Tibial nerve (tissue), 4 donors: ENCODE measurements at places on chromosomes 4 and X.

- no peak for DNase-seq
These were observed 3.4 kb downstream of the SPATA4 start for GRCh38 chr4:176191974-176192373.

DNA sequence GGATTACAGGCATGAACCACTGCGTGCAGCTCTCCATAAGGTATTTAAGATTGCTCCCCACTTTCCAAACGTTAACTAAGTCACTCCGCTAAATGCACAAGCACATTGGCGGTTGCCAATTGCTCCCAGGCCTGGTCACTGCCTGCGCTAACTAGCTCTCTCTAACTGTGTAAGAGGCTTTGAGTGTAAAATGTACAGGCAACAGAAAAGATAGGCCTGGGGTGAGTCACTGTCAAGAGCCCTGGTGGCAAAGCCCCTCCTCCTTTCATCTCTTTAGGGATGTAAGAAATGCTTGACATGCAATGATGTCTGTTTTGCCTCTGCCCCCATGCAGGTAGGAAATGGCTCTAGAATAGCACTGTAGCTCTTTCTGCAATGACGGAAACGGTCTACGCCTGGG, 329.7 kb upstream of the GATB start:
- no peak for DNase-seq

DNA sequence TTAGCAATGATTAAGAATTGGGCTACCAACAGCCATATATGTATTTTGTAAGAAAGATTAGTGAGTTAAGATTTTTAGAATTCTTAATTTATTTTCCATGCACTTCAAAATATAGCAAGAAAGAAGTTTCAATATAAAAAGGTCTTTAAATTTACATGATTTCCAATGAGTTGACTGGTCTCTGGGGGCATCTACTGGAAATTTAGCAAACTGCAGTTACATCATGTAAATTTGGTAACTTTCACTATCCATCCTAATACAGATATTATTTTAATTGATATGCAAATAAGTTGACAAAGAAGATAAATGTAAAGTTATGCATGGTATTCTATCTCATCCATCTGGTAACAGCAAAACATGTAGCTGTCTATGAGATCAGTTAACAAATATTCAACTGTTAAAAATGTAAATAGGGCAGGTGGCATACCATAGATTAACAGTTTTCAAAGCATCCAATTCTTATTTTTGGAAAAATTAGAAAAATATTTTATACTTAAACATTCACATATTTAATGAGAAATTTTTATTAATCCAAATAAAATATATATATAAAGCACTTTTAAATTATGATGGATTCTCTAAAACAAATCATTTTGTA, 29.1 kb downstream of the TTC29 start:
- DNase-seq = no peak

DNA sequence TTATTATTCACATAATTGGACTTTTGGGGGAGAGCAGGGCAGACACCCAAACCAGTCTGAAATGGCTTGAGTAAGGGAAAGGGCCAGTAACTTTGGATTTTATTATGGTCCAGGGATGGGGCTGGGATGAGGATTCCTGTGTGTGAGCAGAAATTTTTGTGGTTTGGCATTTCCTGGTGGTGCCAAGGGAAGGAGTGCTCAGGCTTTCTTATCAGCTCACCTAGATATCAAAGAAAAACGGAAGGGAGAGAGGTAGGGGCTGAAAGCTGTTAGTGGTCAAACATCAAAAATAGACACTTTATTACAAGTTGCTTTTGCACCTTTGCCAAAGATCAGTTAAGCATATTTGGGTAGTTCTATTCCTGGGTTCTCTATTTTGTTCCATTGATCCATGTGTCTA, 128.5 kb upstream of the DIPK2B start:
- no peak for DNase-seq

- no peak for DNase-seq
These were observed 53.7 kb downstream of the RASL11B start for GRCh38 chr4:52915730-52916300.

DNA sequence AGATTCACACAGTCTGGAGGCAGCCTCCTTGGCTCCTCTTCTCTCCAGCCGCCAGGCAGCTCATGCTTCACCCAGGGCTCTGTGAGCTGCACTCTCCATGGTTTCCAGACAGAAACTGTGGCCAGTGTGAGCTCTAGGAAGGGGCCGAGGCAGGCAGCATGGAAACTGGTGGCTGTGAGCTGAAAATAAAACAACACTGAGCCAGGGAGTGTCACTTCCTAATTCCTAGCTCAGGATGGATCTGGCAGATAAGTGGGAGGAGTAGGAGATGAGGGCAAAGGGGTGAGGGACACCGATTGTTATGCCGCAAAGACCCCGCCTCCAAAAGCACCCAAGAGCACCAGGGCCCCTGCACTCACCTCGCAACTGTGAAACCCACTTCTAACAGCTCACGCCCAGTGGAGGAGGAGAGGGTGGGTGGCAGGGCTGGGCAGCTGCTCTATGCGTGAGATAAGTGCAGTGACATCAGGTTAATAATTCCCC, 69.8 kb downstream of the FHDC1 start:
- no peak for DNase-seq

GRCh38 chrX:130091980-130092522, 18.2 kb downstream of the ELF4 start:
- DNase-seq = no peak

- DNase-seq = no peak
These were observed 1.4 kb upstream of the ZNF185 start for GRCh38 chrX:152896450-152896849.

DNA sequence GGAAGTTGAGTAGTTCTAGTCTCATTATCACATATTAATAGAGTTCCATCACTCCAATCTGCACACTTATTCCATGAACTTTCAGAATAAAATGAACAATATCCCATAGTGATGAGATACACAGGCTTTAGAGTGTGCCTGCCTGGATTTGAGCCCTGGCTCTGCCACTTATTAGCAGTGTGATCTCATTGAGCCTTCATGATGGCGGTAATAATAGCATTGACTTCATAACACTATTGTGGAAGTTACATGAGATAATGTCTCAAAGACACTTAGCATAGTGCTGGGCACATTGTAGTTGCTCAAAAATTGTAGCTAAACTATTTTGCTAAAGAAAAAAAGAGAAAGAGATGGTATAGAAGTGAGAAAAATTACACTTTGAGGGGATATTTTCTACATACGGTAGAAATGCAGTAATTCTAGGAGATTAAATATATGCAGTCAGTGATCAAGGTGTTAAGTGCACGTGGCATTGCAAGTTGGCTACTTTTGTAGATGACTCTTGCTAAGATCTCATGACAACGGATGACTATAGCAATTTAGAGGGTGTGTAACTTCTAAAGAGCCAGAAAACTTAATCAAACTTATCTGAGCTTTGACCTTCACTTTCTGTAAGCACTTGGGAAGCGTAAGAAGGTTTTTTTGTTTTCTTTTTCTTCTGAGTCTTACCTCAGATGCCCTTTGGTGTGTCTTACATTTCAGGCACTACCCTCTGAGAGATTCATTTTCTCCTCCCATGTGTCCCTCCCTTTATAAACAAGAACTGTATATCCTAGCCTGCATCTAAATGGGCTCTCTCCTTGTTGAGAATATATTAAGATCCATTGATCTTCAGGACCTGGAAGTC, 380.6 kb upstream of the NR3C2 start:
- no peak for DNase-seq

DNA sequence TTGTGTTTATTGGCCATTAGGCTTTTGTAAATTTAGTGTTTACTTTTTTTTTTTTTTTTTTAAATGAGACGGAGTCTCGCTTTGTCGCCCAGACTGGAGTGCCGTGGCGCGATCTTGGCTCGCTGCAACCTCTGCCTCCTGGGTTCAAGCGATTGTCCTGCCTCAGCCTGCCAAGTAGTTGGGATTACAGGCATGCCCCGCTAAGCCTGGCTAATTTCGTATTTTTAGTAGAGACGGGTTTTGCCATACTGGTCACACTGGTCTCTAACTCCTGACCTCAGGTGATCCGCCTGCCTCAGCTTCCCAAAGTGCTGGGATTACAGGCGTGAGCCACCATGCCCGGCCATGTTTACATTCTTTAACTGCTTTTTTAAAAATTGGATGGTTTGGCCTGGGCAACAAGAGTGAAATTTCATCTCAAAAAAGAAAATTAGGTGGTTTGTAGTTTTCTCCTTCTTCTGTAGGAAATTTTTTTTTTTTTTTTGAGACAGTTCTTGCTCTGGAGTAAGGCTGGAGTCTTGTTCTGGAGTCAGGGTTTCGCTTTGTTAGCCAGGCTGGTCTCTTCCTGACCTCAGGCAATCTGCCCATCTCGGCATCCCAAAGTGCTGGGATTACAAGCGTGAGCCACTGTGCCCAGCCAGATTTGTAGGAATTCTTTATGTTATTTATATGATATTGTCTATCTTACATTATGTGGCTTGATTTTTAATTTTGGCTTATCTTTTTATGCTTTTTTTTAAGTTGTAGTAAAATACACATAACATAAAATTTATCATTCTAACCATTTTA, 15.1 kb downstream of the UBE2K start:
- DNase-seq = no peak

- no peak for DNase-seq
These were observed 181.7 kb upstream of the DDX53 start for GRCh38 chrX:22818061-22818460.

DNA sequence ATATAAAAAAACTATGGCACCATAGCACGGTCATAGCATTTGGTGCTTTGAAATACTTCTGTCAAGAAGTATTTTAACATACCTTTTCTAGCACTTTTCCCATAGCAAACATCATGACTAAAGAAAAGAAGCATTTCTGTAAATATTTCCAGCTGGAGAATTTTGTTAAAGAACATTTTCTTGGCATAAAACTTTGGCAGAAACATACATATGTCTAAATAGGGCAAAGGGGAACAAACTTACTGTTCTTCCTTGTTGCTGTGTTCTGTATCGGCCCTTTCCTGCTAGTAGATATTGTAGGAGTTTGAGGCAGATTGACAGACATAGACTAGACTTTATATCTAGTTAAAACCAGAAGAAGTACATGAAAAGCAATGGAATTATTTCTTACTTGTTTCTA, 2368.5 kb downstream of the PCDH7 start:
- no peak for DNase-seq

DNA sequence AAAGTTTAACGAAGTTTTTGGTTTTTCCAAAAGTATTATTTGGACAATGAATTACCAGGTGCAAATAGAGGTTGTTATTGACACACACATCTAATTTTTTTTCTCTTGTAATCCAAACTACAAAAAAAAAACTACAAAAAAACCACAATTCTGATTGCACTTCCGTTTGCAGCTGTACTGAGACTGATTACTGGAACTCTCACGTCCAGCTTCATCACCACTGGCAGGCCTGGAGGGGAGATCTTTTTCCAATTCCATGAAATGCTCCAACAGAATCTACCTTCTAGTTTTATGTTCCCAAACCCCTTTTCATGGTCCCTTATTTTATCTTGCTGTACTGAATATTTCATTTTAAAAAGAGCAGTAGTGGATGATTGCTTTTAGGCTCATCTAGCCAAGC, 1118.3 kb downstream of the C4orf33 start:
- DNase-seq = no peak

- no peak for DNase-seq
These were observed 57.5 kb downstream of the HADH start for GRCh38 chr4:108047199-108047598.

- no peak for DNase-seq
These were observed 4.6 kb downstream of the BDH2 start for GRCh38 chr4:103095080-103095479.

DNA sequence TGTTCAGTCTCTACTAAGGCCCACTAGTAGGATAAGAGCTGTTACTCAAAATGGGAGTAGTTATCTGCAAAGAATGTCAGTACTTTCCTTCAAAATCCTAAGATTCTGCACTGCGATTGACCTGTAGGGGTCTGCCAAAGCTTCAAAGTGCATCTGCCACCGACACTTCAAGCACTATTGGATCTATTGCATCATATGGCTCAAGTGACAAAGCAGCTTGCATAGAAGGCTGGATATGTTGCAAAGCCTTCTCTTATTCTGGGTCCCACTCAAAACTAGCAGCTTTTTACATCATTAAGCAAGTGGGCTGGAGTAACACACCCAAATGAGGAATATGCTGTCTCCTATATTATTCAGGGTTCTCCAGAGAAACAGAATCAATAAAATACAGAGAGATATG, 115.4 kb upstream of the EMCN start:
- DNase-seq = no peak

GRCh38 chr4:77065382-77065781, 10.4 kb downstream of the CCNI start:
- DNase-seq = no peak

- DNase-seq = no peak
These were observed 61.3 kb upstream of the TLR2 start for GRCh38 chr4:153622778-153623240.

DNA sequence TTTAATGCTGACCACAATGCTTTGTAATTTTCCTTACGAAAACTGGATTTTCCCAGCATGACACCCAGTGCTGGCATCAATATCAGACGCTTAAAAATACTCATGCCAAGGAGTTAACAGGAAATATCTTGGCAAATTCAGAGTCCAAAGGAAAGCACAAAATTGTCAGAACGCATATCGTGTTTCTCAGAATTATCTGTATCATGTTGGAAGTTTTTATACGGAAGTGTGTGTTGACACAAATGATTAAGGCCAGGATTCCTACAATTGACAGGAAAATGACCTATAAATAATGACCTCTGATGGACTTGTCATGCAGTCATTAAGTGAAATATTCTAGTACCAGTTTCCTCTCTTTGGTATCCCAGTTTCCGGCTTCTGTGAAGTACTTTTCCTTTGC, 132.1 kb upstream of the TLL1 start:
- no peak for DNase-seq

GRCh38 chrX:112545051-112545450, 134.7 kb downstream of the LHFPL1 start:
- DNase-seq = no peak

DNA sequence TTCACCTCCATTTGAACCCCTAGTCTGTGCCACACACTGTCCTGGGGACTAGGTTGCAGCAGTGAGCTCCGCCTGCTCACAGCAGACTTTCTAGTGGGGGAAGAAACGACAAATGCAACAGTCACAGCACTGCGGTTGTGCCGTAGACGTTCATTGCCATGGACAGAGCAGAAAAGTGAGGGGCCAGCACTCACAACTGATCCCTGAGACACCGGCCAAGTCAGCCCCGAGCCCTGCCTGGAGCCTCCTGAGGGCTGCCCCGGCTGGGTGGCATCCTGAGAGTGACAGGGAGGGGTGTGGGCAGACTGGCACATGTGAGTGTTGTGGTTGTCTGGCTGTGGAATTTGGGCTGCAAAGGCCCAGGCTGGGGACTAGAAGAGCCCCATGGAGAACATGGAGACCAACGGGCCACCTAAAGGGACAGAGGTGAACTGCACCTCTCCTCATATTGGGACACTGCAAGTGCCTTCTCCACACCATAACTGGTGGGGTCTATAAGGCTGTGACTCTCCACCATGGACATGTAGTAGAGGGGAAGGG, 4.6 kb downstream of the DUSP9 start:
- DNase-seq = no peak

DNA sequence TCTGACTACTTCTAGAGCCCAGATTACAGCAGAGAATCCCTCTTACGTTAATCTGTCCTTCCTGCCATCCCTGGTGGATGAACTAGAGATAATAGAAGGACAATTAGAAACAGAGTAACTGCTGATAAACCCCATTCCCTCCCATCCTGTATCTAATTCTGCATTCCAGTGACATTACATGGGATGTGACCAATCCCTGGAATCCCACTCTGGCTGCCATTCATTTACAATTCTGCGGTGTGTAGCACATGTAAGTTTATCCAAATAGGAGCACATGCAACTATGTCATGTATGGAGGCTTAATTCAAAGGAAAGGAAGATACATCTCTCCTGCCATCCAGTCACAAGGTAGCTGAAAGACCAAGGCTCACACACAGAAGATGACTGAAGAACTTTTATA, 339.5 kb downstream of the GPAT3 start:
- no peak for DNase-seq

- no peak for DNase-seq
These were observed 4.5 kb upstream of the RPS6KA3 start for GRCh38 chrX:20271186-20271585.
